DMS79 treated with DMSO at 0.1 percent for 48 hours (cell line): ENCODE measurements at places on chromosomes 7 and 10.

DNA sequence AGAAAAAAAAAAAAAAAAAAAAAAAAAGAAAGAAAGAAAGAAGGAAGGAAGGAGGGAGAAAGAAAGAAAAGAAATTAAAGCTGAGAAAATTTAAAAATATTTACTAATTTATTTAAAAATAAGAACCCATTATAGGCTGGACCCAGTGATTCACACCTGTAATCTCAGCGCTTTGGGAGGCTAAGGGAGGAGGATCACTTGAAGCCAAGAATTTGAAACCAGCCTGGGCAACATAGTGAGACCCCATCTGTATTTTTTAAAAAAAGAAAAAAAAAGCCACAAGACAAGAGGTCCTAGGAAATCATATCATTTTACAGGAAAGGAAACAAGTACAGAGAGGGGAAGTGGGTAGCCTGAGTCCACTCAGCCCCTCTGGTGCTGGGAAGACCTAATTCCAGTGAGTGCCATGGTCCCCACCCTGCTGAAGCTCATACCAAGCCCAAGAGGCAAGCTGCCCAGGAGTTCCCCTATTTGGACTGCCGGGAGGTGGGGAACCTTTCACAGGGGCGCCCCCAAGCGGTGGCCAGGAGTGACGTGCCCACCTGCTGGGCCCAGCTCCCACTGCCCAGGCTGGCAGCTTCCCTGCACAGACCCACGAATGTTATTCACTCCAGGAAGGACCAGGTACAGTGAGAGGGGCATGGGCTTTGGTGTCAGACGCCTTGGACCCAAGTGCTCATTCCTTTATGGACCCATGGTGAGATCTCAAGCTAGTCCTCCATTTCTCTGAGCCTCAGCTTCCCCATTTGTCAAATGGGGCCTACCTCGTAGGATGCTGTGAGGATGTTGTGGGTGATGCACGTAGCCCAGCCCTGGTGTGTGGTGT lies 133.6 kb downstream of the ZMIZ1 start:
- DNase-seq = no peak

GRCh38 chr7:42445691-42446090 lies 208.7 kb upstream of the GLI3 start:
- no peak for DNase-seq

DNA sequence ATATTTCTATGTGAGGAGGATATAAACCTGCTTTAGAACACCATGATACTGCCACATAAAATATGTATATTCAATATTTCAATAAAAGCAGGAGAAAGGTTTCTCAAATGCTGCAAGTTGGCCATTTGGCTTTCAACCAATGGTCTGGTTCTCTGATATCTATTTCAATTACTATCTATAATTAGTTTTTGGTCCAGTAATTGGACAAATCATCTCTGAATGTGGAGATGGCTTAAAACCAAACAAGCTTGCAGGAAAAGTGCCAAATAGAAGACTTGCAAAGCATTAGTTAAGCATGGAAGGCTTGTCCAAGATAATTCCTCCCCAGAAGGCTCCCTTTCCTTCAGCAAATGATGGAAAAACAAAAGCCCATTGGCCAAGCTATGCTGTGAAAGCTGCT lies 140.1 kb downstream of the CPEB3 start:
- no peak for DNase-seq

- no peak for DNase-seq
Observed at GRCh38 chr10:131221632-131222277, 89.8 kb downstream of the TCERG1L start.

GRCh38 chr7:111413739-111414138 lies 148.6 kb downstream of the IMMP2L start:
- DNase-seq = no peak
